ENCODE measurements at places on chromosomes 12 and 14. TPM values are rescaled to one million over a fixed set of nuclear protein-coding genes. Genes with fewer than 3 reads are reported as not detected.

Gene EGLN3
- total RNA-seq, result 56.0 TPM

DNA sequence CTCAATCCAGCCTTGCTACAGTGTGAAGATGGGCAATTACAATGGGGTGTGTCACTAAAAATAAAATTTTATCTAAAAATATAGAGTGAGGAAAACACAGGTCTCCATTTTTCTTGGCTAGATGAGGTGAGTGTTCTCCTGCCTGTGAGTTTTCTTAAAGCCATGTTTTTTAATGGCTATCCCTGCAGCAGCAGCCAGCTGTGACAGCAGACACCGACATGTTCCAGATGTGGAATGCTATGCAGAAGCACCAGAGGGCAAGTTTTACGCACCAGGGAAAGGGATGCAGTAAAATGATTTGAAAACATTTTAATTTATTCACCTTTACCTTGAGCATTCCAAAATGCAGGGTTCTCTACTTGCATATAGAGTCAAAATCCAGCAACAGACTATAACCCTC lies 577.0 kb upstream of the STXBP6 start:
- DNase-seq, result no peak

GRCh38 chr12:45182511-45182910 lies 33.4 kb upstream of the ANO6 start:
- no peak for DNase-seq

Gene SERPINA12
- not detected for total RNA-seq

DNA sequence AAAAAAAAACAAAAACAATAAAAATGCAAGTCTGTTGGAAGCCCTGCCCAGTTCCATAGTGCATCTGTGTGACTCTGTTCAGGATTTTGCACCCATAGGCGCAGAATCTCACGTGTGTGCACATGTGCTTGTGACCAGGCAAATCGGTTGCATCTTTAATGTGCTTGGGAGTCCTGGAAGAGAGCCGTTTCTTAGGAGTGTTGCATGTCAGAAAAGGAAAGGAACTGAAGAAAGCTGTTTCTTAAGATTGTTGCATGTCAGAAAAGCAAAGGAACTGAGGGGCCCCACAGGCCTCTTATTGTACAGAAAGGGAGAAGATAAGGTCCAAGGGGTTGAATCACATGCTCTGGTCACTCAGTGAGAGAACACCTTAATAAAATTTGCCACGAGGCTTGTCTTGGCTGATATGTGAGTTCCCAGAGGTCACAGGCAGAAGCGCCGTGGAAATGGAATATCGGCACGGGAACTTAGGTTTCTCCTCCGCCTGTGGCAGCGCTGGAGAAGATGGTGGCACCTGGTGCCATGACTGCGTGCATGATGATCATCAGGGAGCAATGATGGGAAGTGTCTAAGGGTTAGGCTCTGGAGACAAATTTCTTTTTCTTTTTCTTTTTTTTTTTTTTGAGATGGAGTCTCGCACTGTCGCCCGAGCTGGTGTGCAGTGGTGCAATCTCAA lies 90.0 kb downstream of the LRRC74A start:
- DNase-seq, result no peak

Gene RNASE2
- not detected for total RNA-seq

Measured in Peyer's patch (tissue), 4 donors.